Coronary artery (tissue), 2 donors: ENCODE measurements at places on chromosomes 7 and 10.

- no peak for DNase-seq
Observed at GRCh38 chr7:107111196-107111595, 57.6 kb upstream of the HBP1 start.

DNA sequence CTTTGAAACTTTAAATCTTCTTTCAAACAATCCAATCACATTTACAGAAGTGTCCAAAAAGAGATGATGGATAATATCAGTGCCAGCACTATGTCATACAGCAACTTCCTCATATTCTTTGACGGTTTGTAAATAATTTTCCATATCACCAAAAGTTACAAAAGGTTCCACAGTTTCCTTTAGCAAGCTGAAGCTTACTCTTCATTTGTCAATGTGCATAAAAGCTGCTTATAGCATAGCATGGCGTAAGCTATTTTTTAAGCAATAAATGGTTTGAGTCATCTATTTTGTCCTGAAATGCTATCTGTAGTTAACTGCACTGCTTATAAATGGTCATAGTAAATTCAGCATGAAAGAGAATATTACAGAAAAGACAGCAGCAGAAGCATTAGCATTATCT is 95.1 kb downstream of the ETV1 start:
- no peak for DNase-seq

DNA sequence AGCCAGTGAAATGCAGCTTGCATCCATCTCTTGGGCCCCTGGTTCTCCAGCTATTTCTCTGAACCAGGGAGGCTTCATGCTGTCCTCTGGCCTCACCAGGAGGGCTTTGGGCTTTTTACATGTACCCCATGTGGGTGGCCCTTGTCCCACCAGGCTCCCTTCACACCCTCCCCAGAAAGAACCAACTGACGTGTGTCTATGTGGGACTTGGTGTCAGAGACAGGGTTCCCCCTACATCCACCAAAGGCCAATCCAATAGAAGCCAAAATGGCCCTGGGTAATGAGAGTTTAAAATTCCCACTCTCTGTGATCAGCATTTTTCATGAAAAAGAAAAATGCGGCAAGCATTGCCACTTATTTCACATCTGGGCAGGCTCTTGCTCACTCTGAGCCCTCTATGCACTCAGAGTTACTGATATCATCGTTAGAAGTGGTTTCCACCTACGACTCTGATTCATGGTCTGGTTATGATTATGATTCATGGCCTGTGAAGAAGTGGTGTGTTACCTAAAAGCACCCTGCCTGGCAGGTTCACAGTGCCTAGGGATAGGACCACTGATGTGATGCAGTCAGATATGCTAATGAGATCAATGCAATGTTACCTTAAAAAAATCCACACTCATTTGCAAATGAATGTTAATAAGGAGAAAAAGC is 133.5 kb downstream of the BUB3 start:
- no peak for DNase-seq

DNA sequence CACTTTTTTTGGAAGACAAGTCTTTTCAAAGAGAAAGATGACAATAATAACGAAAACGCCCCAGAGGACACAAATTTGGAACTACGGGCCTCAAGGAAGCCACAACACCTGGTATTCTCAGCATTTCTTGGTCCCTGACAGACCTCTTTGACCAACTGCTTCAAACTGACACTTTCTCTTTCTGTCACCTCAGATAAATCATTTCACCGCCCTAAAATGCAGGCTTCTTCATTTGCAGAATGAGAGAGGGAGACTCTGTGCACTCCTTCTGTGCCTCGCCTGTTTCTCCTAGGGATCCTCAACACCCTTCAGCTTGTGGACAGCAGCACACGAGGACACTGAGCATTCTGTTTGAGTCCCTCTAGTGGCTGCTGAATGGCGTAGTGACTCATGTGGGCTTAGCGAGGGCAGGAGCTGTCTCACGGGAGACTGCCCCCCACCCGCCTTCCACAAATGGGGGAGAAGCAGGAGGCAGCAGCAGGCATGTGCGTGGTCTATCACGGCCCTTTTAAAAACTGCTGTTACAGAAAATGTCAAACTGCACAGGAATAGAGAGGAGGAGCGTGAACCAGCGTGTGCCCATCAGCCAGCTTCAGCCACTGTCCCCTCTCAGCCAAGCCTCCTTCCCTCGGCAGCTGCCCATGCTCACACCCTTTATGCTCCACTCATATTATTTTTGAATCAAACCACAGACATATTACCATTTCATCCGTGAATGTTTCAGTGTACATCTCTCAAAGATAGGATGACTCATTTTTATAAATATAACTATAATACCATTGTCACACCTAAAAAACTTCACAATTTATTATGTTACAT is 41.4 kb downstream of the GSDME start:
- DNase-seq: no peak

DNA sequence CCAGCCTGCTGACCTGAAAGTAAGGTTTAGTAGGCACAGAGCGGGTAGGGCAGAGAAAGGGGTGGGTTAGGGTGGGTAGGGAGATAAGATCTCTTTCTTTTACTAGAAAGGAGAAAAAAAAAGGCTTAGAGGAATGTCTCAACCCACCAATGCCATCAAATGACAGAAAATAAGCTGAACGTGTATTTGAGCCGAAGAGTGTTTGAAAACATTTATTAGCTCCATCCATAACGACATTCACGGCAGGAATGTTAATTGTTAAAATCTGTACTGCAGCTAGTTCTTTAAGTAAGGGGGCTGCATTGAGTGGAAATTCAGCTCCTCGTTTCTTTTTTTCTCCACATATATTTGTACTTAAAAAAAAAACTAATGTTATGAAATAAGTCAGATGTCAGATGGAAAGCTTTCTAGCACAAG is 63.7 kb upstream of the ARID5B start:
- DNase-seq: no peak

DNA sequence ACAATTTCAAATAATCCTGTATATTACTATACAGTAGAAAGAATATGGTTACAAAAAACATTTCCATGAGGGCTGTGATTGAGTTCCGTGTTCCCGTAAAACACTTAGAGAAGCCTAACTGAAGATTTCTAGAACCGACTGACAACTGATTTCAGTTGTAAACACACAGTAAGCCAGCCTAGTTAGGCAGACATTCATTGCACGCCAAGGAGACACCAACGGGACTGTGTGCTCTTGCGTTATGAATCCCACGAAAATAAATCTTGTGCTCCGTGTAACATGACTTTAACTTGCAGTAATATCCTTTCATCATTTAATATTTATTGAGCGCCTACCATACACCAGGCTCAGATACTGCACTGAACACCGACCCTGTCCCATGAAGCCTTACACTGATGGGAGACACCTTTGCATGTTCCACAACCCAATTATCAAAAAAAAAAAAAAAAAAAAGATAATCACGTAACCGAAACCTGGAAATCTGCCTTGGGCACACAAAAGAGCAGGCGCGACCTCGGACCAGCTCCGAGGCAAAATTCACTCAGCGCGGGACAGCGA is 420 bp upstream of the KLHL7 start:
- DNase-seq: no peak

DNA sequence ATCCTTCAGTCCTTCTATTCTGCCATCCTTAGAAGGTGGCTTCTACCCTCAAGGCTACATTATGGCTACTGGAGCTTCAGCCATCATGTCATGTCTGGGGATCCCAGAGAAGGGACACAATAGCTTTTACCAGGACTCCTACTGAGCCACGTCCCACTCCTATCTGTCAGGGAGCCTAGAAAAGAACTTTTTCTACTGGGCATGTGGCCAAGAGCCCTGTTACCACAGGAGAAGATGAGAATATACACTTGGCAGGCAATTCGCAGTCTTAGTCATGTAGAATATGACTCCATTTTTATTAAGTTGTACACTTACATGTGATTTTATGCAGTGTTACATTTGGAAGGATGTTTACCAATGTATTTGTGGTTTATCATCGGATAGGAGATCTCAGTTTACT is 64.6 kb upstream of the KCNMA1 start:
- no peak for DNase-seq

- no peak for DNase-seq
Observed at GRCh38 chr7:14777806-14778205, 124.7 kb downstream of the DGKB start.

GRCh38 chr10:87842776-87843497 is 20.4 kb downstream of the KLLN start:
- no peak for DNase-seq

- no peak for DNase-seq
Observed at GRCh38 chr10:92965314-92965713, 95.3 kb upstream of the CYP26C1 start.

- DNase-seq: no peak
Observed at GRCh38 chr10:113720386-113720785, 31.1 kb upstream of the PLEKHS1 start.

GRCh38 chr7:130390486-130390885 is 10.2 kb downstream of the CPA1 start:
- DNase-seq: no peak

- no peak for DNase-seq
Observed at GRCh38 chr7:139842401-139843210, 13.5 kb downstream of the TBXAS1 start.

DNA sequence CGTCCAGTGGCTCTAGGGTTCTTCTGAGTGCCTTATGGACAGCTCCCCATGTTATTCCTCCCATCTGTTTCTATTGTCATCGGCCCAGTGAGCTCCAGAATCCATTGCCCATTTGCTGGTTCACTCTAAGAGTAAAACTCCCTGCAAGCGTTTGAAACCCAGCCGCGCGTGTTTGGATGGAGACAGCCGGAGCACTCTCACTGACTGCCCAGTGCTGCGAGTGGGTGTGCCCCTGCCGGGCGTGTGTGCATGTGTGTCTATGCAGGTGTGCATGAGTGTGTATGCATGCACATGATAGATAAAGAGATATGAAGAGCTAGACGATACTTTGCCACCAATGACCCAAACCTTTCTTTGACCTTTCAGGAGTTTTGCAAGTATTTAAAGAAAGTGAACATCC is 347.2 kb upstream of the MKI67 start:
- DNase-seq: no peak

- no peak for DNase-seq
Observed at GRCh38 chr10:44911951-44912350, 814 bp downstream of the TMEM72 start.

GRCh38 chr10:29688230-29688661 is 53.5 kb upstream of the SVIL start:
- no peak for DNase-seq

DNA sequence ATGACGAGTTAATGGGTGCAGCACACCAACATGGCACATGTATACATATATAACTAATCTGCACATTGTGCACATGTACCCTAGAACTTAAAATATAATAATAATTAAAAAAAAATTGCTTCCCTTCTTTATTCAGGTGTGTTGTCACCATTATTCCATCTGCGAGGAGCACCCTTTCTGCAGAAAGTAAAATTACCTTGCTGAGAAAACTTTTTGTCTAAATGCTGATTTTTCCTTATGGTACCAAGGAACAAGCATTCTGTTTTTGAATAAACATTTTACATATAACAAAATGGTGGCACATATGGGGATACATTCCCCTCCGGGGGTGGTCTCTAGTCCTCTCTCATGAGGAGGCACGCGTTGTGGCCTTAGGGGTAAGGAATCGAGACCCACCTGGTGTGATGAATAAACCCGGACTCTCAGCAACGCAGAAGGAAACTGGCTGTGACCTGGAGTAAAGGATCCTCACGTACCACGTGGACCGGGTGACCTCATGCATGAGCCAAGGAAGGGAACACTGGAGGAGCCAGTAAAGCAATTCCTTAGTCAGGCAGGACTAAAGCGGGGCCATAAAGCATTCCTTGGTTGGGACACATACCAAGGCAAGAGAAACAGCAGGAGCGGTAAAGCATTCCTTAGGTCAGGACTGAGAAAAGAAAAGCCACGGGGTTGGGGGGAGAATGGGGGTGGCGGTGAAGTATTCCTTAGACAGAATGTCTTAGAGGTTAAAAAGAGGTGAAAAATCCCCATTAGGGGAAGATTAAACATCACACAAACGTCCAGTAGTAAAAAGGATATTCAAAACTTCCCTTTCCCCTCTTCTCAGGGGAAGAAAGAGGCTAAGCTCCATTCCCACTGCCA is 20.8 kb upstream of the OPTN start:
- DNase-seq: no peak

- DNase-seq: no peak
Observed at GRCh38 chr10:118315629-118316028, 26.5 kb downstream of the FAM204A start.

GRCh38 chr7:70589590-70589989 is 542.4 kb upstream of the GALNT17 start:
- DNase-seq: no peak

- no peak for DNase-seq
Observed at GRCh38 chr7:92158660-92159575, 20.0 kb downstream of the LRRD1 start.

DNA sequence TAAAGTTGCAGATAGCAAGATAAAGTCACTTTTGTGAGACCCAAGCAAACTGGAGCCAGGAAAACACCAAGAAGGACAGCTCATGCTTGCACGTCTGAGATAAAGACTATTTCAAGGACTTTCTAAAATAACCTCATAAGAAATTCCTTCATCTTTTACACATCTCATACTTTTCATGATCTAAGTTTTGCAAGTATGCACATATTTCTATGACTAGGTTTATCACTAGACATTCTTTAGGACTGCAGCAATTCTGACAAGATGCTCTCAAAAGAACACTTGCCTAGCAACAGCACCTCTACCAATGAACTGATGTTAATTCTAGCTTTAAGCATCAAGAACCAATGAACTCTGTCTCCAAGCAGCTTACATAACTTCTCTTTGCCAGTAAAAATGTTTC is 457.6 kb downstream of the SEMA3D start:
- no peak for DNase-seq

- DNase-seq: no peak
Observed at GRCh38 chr7:79692015-79692414, 238.5 kb upstream of the MAGI2 start.

DNA sequence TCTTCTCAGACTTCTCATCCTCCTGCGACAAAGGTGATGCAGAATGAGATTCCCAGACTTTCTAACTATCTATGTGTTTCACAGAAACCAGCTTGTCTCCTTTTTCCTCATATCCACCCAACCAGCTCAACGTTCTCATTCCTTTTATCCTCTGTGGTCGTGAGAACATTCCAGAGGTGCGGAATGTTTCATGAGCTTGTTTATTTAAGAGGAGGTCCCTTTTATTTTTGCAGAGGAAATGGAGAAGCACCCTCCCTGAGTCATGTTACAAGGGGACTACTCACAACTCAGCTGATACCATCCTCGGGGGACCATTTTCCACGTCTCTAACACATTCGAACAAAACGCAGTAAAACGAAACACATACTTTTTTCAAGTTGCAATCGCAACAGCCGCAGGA is 93.2 kb downstream of the ZRANB1 start:
- no peak for DNase-seq

- DNase-seq: no peak
Observed at GRCh38 chr7:90298145-90299038, 22.7 kb downstream of the FAM237B start.
